ENCODE measurements at places on chromosomes 11 and 22.

DNA sequence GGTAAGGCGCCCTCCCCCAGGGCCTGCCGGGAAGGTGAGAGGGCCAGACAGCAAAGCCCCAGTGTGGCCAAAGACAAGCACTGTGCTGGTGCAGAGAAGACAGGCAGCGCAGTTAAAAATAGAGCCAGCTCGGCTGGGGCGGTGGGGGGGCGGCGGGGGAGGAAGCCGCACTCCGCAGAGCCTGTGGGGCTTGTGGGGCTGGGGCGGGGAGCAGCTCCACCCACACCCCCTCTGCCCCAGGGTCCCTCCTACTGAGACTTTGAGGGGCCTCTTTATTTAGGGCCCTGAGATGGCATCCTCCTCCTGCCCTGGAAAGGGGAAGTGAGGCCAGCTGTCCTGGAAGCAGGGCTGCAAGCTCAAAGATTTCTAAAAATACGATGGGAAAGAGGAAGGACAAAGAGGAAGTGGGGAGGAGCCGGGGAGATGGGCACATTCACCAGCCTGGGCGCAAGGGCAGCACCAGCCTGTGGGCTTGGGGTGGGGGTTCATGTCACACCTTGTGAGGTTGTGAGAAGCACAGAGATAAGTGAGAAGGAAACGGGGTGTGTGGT, 2.6 kb downstream of the CYTH4 start:
- no peak for DNase-seq

DNA sequence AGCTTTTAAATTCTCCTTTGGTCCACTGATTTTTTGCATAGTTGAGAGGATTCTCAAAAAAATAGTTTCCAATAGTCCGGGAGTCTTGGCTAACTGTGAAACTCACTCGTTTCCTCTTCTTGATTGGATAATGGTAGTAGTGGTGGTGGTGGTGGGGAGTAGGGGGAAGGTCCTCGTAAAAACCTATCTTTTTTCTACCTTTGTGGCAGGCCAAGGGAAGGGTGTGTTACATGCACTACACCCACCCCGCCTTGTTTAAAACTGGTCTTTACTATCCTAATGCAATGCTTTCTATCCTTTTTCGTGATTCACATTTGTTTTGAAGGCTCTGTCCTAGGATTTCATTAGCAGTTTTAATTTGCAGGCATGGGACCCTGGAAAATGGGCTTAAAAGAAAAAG, 4.8 kb downstream of the TEAD1 start:
- DNase-seq, result no peak

GRCh38 chr11:36101466-36101865, 157.6 kb downstream of the LDLRAD3 start:
- DNase-seq, result no peak

DNA sequence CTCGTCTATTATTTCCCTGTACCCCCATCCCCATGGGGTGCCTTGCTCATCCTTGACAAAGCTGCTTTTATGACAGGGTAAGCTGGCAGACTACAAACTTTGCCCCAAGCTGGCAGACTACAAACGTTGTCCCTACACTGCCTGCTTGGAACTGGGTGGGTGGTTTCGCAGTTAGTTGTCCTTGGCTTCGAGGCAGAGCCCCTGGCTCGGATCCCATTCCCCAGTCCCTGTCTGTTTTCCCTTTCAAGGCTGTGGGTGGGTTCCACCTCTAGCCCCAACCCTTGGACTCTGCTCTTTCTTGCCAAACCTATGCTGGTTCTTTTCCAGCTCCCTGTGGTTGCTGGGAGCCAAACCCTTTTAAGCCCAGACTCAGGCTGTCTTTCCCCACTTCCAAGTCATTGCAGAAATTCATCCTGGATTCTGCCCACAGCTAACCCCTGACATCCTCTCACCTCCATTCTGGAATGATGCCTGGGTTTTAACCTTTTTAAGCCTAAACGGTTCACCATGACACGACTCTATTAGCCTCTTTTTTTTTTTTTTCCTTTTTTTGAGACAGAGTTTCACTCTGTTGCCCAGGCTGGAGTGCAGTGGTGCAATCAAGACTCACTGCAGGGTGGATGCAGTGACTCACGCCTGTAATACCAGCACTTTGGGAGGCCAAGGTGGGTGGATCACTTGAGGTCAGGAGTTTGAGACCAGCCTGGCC, 9.2 kb upstream of the RBM14 start:
- peak; percentile 92 for DNase-seq

DNA sequence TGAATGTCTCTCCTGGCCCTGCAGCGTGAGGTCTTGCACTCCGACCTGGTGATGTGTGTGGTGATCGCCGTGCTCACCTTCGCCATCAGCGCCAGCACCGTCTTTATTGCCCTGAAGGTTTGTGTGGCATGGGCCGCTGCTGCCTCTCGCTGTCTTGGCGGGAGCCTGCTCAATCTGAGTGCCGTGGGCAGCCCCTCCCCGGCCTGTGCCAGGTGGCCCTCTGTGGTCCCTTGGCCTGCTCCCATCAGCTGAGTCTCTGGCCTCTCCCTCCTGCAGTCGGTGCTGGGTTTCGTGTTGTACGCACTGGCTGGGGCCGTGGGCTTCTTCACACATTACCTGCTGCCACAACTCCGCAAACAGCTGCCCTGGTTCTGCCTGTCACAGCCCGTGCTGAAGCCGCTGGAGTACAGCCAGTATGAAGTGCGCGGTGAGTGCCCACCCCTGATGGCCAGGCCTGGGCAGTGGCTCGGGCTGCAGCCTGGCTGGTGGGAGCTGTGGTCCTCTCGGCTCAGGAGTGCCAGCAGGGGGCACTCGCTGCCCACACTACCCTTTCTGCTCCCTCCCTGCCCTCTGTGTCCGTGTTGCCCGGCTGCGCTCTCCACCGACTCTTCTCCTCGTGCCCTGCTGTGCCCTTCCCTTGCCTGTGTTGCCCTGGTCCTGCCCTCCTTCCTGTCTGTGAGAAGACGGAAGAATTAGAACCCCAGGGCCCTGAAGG, 10.2 kb downstream of the PCNX3 start:
- peak; percentile 43 for DNase-seq

DNA sequence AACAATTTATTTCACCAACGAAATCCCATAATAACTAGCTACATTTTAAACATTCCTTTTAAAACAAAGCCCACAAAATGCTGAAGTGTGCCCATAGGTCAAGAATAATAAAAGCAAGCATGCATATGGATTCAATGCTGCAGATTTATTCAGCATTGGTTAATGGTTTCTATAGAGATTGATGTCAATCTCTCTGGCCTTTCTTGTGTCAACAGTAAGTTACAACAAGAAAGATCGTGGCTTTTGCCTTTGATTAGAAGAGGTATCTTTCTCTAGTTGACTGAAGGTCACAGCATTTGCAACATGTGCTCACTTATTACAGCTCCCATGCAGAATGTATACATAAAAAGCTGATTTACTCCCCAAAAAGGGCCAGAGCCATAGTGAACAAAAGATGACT, 1.4 kb upstream of the SOX6 start:
- no peak for DNase-seq

GRCh38 chr11:31761636-31762035, 49.5 kb downstream of the PAX6 start:
- DNase-seq, result no peak

Data from fibroblast of lung (primary cell).